Epithelial cell of alveolus of lung (primary cell): ENCODE measurements at places on chromosomes 3 and 15. TPM values are rescaled to one million over a fixed set of nuclear protein-coding genes. Genes with fewer than 3 reads are reported as not detected.

Gene GOLGA6A
- 6.9 TPM in 1 of 2 replicates, not detected in the other for total RNA-seq

Gene CCDC39
- total RNA-seq, result not detected in 2 replicates

Gene CILP
- total RNA-seq, result under 0.01 and 0.08 TPM in 2 replicates

Gene TRIM59
- 24.8 and 32.1 TPM in 2 replicates for total RNA-seq

Gene CHRD
- 0.52 and 18.3 TPM in 2 replicates for total RNA-seq

Gene CLDN1
- 0.16 and 12.4 TPM in 2 replicates for total RNA-seq

Gene TMEM207
- total RNA-seq, result not detected in 2 replicates

Gene ZIC4
- total RNA-seq, result not detected in 2 replicates

Gene USP4
- total RNA-seq, result 15.2 and 17.6 TPM in 2 replicates

Gene BCL2A1
- 2.6 and 3.9 TPM in 2 replicates for total RNA-seq

Gene GOLGA8K
- not detected in 2 replicates for total RNA-seq

Gene TEX264
- 54.4 and 85.0 TPM in 2 replicates for total RNA-seq

Gene PCNP
- total RNA-seq, result 71.5 and 86.4 TPM in 2 replicates

Gene NTRK3
- 0.26 TPM in 1 of 2 replicates, not detected in the other for total RNA-seq

Gene C3orf80
- 0.91 TPM in 1 of 2 replicates, not detected in the other for total RNA-seq

Gene ADAMTS7
- 10.6 and 24.0 TPM in 2 replicates for total RNA-seq

Gene FMN1
- 1.3 and 6.2 TPM in 2 replicates for total RNA-seq

Gene A4GNT
- total RNA-seq, result not detected in 2 replicates

Gene SCAANT1
- not detected in 2 replicates for total RNA-seq

Gene OCA2
- total RNA-seq, result 0.13 and 0.16 TPM in 2 replicates

Gene CAV3
- total RNA-seq, result not detected in 2 replicates

Gene CHL1
- 0.39 and 19.6 TPM in 2 replicates for total RNA-seq

Gene MME
- total RNA-seq, result 96.5 and 111 TPM in 2 replicates

Gene CELSR3
- total RNA-seq, result 2.8 and 5.0 TPM in 2 replicates

Gene MYLK
- 60.5 and 110 TPM in 2 replicates for total RNA-seq

Gene GOLGA8M
- 0.26 TPM in 1 of 2 replicates, not detected in the other for total RNA-seq

Gene SPSB4
- 0.13 TPM in 1 of 2 replicates, not detected in the other for total RNA-seq

Gene ADAMTS17
- total RNA-seq, result 0.26 TPM in 1 of 2 replicates, not detected in the other

Gene SOX2
- under 0.01 TPM in 1 of 2 replicates, not detected in the other for total RNA-seq

Gene GOLGA8G
- total RNA-seq, result not detected in 2 replicates
